Stimulated activated CD8-positive, alpha-beta memory T cell treated with anti-CD3 and anti-CD28 coated beads, Interleukin-4, amount 100 ng/mL, for 1 hour (primary cell): ENCODE measurements at places on chromosomes 12 and 14.

GRCh38 chr12:68958322-68958721 is 25.4 kb upstream of the CPM start:
- DNase-seq, result no peak

GRCh38 chr12:129964826-129965457 is 61.1 kb upstream of the TMEM132D start:
- DNase-seq, result no peak

DNA sequence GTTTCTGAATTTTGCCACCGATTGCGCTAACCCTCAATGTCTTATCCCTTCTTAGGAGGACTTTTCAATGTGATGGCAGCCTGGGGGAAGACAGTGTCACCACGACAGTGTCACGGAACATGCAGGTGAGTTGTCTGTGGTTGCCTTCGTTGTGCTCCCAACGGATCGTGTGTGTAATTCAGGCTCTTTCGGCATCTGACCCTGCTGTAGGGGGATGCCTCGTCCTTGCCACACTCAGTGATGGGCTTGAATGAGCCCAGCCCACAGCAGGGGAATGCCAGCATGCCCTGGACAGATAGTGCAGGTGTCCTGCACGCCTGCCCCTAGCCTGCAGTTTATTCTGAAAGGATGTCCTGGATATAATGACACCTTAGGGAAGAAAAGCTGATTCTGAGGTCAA is 123.8 kb upstream of the RTL1 start:
- no peak for DNase-seq

- no peak for DNase-seq
These were observed 1149.1 kb downstream of the VRK1 start for GRCh38 chr14:97946240-97946639.

DNA sequence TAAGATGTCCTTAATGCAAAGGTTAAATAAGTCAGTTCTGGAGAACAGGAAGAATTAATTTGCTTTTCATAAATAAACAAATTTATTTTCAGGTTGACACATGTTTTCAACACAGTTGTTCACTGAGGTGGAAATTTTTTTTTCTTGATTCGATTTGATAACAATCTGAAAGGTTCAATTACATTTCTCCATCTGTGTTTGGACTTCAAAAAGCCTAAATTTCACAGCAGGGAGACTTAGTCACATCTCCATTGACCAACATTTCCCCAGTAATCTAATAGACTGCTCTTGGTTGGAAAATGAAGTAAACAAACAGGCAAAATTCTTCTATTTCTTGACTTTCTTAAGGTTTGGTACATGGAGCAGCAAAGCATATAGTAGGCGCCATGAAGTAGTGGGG is 134.9 kb upstream of the CPNE8 start:
- no peak for DNase-seq
